Inflammatory macrophage (primary cell): ENCODE measurements at places on chromosomes 1 and 21.

DNA sequence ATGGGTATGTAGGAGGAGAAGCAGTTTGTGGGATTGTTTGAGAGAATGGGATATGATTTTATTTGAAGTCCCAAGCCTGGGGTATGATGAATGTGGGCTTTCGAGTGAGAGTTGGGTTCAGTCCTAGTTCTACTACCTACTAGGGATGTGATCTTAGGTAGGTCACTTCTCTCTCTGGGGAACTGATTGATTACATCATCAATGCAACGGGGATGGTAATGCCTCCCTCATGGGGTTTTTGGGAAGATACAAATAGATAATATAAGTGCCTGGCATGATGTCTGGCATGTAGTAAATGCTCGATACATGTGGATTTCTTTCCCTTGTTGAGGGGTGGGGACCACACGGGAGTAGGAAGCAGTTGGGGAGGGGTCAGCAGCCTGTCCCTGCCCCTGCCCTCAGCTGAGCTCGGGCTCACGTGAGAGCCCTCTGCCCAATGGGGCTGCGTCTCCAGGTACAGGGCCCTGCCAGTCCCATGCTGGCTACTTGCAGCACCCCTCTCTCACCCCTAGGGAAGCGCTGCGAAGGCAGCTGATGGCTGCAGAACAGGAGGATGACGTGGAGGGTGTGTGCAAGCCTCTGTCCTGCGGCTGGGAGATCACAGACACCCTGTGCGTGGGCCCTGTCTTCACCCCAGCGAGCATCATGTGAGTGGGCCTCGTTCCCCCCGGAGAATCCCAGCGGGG, 38.7 kb downstream of the AZIN2 start:
- no peak for DNase-seq

DNA sequence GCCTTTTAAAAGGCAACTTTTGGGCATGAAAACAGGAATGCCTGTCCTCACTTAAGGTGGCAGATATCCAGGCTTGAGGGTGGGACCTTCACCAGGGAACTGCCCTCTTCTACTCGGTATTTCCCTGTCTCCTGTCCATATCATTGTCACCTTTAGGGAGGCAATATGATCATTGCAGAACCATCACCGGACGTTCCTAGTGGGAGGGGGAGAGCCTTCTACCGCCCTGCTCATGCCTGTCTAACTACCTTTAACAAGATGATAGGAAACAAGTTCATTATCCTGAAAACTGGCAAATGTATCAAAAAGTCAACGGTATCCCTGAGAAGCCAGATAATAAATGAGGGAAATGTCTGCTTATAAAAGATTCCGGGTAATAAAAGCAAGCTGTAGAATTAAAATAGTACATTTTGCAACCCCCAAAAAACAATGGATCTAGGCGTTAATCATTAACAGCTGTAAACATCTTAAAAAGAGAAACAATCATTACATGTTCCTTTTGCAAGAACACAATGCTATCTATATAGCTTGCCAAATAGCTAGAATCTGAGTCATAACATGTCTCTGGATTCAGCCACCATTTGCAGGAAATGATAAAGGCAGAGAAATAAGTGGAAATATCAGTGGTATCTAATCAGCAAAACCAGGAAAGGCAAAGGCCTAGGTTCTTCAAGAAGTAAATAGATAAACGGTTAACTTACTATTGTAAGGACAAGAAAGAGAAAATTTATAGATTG, 852.9 kb upstream of the ADGRL4 start:
- DNase-seq, result no peak

DNA sequence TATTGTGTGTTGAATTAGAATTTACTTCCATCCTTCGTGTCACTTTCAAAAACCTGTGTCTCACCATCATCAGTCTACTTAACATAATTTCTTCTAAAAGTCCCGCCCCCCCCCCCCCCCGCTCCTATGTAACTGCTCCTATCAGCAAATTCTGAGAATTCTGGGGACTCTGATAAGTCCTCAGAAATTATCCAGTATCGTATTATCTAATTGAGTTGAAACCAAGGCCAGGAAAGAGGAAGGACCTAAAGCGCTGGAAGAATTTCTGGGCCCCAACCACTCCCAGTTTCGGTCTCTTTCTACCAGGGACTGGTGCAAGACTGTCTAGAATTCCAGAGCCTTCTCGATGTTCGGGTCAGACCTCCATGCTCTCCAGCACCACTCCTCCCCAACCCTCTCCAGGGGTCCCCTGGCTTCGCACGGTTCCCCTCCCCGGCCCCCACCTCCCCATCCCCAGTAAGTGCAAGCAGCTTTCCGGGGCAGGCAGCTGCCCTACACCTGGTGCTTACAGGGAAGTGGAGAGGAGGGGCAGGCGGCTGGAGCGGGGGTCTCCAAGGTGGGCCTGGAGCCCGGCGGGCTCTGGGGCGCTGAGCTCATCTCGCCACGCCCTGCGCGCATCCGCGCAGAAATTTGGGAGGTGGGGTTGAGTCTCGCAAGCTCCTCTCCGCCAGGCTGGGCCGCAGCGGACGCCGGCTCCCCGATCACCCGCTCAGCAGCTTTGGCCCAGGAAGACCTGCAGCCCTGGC, 16.0 kb upstream of the ZNF496 start:
- peak; percentile 25 for DNase-seq

- DNase-seq, result no peak
Observed at GRCh38 chr1:169945181-169945580, 51.5 kb upstream of the SCYL3 start.

DNA sequence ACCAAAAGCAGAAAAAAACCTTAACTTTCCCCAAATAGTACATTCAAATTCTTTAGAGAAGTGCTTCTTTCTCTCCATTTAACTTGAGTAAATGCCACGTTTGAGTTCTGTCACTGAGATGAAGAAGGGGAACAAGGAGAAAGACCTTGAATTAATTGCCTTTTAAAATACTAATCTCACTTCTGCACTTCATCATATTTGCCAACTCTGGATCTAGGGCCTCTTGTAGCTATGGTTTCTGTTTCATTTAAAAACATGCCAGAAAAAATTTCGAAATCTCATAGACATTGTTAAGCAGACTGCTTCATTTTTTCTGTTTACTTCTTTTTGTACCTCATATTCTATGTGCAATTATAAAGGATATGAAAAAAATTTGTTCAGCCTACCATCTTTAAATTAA, 24.6 kb downstream of the MIXL1 start:
- DNase-seq, result peak; percentile 60

DNA sequence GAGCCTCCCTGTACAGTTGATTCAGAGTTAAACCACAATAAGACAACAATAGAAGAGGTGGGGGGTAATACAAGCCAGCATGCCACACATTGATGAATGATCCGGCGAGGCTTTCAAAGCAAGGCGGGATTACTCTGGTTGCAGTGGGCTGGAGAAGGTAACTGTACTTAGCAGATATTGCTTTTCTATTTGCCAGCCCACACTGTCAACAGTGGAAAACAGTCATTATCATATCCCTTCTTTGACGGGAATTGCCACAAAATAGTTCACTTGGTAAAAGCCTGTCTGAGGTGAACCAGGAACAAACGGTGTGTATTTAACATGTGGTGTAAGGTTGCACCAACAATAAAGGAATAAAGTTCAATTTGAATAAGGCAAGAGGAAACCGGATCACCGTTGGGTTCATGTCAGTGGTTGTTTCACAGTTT, 5.8 kb upstream of the KCNJ15 start:
- no peak for DNase-seq

- no peak for DNase-seq
Observed at GRCh38 chr1:116392717-116393404, 19.8 kb downstream of the ATP1A1 start.

- DNase-seq, result no peak
Observed at GRCh38 chr1:33121728-33122127, 40.8 kb downstream of the AZIN2 start.

GRCh38 chr1:29197590-29197924, 15.9 kb upstream of the SRSF4 start:
- DNase-seq, result no peak

DNA sequence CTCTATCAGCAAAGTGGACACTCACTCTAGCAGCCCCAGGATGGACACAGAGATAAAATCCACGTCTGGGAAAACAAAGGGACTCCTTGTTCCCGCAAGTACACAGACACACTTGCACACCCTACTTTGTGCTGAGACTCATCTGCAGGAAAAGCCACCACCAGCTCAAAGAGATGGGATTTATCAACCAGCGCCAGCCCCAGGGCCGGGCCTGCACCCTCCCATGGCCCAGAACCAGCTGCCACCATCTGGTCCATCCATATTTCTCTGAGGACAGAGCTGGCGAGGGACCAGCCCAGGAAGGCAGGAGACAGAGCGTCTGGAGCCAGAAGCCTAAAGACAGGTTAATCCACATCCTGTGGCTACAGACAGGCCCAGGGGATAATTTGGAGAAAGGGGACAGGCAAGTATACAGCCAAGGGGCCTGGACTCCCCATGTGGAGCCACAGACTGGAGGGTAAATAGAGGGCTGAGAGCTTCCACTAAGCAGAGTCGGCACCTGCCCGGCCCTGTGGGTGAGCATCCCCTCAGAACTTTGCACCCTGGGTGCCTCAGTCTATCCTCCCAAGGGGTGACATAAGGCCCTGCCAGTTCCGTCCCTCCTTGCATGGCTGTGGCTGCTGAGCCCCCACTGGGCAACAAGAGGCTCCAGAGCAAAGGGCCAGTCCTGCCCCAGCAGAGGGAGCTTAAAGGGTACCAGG, 233.9 kb downstream of the PTPRU start:
- DNase-seq, result no peak

GRCh38 chr1:216913976-216914375, 190.7 kb upstream of the ESRRG start:
- DNase-seq, result no peak

DNA sequence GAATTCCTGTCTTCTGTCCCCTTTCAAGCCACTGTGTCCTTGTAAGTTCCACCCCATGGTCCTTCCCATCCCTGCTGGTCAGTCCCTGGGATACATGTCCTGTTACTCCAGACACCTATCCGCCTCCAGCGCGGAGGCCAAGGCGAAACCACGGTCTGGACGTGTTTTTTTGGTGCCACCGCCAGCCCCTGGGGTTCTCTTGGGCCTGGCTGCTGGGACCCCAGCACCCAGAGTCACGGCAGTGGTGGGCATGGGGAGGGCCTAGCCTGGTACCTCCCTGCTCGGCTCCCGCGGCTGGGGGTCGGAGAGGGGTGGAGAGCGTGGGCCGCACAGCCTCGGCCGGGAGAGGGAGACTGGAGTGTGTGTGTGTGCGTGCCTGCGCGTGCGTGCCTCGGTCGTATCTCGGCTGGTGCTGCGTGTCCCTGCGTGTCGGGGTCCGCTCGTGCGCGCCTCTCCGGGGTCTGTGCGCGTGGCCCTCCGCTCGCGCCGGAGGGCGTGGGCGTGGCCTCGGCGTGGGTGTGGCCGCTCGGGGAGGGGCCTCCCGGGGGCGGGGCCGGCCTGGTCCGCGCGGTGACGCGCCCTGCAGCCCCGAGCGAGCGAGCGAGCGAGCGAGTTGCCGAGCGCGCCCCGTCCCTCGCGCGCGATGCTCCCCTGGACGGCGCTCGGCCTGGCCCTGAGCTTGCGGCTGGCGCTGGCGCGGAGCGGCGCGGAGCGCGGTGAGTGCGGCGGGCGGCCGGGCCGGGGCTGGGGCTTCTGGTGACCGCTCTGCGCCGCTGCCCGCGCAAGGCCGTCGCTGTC, at the start of gene VWA1:
Gene VWA1 (plus strand): TSS at position 585 of the 798 bp plus-strand sequence. CDS start 59 bp downstream, at position 644.
- DNase-seq, result peak; percentile 28

DNA sequence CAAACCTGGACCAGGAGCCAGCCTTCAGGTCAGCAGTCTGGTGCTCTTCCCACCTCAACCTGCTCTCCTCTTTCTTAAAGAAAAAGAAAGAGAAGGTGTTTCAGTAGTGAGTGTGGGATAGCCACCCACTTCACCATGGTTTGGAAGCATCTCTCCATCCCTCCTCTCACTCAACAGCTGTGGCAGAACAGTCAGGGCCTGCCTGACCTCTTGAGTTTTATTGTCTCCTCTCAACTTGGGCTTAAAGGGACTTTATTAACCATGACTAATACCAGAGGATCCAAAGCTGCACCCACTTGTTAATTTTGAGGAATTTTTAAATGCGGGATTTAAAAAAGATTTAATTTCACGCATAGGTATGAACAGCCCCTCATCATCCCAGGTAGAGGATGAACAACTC, 570 bp upstream of the VASH2 start:
- no peak for DNase-seq

GRCh38 chr1:41360786-41361494, at the start of gene FOXO6:
TSS of gene FOXO6 (plus strand) at chr1:41361434.
- peak; percentile 97 for DNase-seq

GRCh38 chr1:44681905-44682882, 7.7 kb downstream of the ARMH1 start:
- DNase-seq, result no peak

DNA sequence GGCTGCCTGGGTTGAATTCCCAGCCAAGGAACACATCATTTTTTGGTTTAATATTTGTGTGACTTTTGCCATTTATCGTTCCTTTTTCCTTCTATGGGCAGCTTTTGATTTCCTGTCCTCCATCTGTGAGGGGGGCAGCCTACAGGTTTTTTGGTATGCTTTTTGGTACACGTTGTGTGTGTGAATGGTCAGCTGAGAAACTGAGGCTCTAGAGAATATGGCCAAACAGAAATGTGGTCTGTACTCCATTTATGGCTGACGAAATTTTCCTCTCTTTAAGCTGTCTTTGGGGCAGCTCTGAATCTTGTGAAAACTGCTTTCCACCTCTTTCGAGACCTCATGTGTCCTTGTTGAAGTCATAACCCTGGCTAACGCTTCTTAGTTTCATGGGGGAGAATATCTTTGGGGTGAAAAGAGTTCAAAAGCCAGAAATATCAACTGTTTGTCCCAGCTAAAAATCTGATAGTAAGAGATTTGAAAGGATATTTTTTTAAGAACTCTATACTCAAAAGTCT, 26.6 kb downstream of the NRDC start:
- DNase-seq, result no peak

DNA sequence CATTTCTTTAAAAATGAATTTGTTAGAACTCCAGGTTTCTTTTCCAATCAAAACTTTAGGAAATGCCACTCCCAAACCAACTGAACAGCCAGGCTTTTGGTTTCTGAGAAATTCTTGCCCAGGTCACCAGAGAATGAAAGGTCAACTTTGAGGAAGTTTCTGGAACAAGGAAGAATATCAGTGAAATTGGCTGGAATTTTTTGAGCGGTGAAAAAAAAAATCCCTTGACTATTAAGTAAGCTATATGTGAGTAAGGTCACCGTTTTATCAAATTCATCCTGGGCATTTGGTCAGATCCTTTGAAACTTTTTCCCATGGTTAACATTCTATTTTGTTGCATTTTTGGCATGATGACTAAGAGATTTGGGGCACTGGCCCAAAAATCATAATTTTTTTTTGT, 469.3 kb downstream of the LTN1 start:
- DNase-seq, result no peak

DNA sequence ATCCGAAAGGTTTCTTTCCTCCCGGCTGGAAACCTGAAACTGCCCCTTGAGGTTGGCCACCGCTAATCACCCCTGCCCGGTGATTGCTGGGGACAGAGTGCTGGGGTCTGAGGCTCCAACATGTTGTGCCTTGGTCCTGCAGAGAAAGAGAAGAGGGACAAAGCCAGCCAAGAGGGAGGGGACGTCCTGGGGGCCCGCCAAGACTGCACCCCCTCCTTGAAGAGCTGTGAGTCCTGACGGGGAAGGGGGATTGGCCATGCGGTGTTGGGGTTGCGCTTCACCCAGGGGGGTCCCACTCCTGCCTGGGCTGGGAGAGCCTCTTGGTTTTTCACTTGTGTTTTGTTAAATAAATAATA, 19.5 kb downstream of the LDLRAP1 start:
- DNase-seq, result no peak
